ENCODE measurements at places on chromosomes 5 and 9. TPM values are rescaled to one million over a fixed set of nuclear protein-coding genes. Genes with fewer than 3 reads are reported as not detected.
A peak's percentile ranks its signal among the peaks of the same experiment; 100 is the strongest.

GRCh38 chr5:65623482-65623881, 651 bp downstream of the TRIM23 start:
- H3K4me1 ChIP-seq, result peaks cover 22% of the 10 kb centered on the region
- peak overlapping the region; percentile 96 for H3K4me3 ChIP-seq
- H3K27ac ChIP-seq, result peak overlapping the region; percentile 83
- no peaks in the 10 kb centered on the region for H3K36me3 ChIP-seq

DNA sequence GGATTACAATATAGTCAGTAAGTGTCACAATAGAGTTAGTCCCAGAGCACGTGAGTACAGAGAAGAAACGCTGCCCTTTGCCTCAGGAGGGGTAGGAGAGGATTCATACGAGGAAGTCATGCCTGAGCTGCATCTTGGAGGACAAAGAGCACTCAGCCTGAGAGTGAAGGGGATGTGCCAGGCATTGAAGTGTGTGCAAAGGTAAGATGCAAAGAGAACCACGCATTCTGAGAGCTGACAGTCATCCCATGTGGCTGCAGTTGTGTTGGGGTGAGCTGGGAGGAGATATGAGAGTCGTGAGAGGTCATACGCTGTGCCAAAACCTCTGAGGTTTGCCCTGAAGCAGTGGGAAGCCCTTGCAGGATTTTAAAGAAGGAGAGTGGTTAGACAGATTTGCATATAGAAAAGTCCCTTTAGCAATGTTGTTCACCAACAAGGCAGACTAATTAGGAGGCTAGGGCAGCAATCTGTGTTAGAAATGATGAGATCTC, 97.5 kb downstream of the PIP5K1B start:
- no peak for DNase-seq
- no peaks in the 10 kb centered on the region for H3K36me3 ChIP-seq
- H3K4me3 ChIP-seq, result no peak overlapping the region
- H3K27ac ChIP-seq, result no peak overlapping the region

The ESM1 gene
- total RNA-seq, result 2.7 TPM

DNA sequence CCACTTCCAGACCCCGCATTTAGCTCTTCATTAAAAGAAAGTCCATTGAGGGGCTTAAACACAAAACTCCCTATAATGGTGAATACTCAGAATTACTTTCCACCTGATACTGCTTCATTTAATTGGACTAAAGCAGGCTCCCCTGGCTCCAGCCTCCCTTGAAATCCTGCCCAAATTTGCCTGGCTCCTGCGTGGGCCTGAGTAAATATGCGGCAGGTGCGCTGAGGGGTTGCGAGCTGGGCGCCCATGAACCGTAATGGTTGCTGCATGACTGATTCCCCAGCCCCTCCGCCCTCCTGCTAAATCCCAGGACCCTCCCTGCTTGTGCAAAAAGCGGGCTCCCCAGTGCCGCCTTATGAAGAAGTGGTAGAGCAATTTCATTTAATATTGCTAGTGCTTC, 639.7 kb downstream of the BNC2 start:
- H3K27me3 ChIP-seq, result no peaks in the 10 kb centered on the region
- DNase-seq, result no peak
- no peaks in the 10 kb centered on the region for H3K4me1 ChIP-seq
- H3K4me3 ChIP-seq, result no peak overlapping the region

DNA sequence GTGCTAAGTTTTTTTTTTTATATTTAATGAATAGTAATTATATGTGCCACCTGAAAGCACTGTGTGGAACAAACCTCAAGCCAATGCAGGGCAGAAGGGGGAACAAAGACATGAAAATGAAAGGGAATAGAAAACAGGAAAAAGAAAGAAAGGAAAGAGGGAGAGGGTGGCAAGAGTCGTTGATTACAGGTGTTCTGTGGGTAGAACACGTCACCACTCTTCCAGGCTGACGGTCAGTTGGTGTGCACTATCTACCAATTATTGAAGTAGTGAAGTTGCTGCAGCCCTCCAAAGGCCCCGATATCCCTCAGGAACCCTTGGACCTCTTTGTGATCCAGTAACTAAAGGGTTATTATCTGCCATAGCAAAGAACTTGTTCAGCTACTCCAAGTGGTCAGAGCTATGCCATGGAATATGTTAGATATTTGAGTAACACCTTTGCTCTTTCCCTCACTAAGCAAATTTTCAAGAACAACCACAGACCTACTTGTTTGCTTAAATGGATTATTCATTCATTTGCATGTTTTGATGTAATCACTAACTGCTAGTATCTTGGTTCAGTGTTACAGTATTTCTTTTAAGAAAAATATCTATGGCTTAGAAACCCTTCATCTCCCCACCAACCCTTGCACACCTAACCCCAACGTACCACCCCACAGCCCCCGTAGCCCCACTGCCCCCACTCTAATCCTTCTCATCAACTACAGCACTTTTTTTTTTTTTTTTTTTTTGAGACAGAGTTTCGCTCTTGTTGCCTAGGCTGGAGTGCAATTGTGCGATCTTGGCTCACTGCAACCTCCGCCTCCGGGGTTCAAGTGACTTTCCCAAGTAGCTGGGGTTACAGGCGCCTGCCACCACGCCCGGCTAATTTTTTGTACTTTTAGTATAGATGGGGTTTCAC, 31.3 kb downstream of the FYB1 start:
- no peaks in the 10 kb centered on the region for H3K4me1 ChIP-seq
- H3K36me3 ChIP-seq, result no peaks in the 10 kb centered on the region
- no peaks in the 10 kb centered on the region for H3K27me3 ChIP-seq
- H3K27ac ChIP-seq, result no peak overlapping the region

DNA sequence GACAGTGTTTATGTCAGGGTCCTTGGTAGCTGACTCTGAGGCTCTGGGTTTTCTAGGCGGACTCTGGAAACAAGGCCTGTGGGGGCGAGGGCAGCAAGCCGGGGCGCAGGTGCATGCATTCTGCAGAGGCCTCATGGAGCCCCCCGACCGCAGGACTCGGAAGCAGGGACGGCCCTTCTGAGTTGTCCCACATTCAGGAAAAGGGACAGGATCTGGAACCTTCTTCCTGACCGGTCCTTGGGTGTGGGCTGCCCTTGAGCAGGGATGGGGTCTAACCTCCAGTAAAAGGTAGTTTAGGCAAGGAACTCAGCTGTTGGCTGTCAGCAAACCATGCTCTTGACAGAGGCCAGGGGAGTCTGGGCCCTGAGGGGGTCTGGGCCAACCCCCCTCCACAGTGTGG, 7.4 kb upstream of the COL5A1 start:
- no peaks in the 10 kb centered on the region for H3K4me1 ChIP-seq
- no peak overlapping the region for H3K27ac ChIP-seq
- H3K36me3 ChIP-seq, result no peaks in the 10 kb centered on the region

The SAXO1 gene
- 0.12 TPM for total RNA-seq

- DNase-seq, result no peak
- no peaks in the 10 kb centered on the region for H3K4me1 ChIP-seq
Observed at GRCh38 chr5:39946356-39947045, 521.7 kb upstream of the DAB2 start.

The DNAJC18 gene
- total RNA-seq, result 11.9 TPM

DNA sequence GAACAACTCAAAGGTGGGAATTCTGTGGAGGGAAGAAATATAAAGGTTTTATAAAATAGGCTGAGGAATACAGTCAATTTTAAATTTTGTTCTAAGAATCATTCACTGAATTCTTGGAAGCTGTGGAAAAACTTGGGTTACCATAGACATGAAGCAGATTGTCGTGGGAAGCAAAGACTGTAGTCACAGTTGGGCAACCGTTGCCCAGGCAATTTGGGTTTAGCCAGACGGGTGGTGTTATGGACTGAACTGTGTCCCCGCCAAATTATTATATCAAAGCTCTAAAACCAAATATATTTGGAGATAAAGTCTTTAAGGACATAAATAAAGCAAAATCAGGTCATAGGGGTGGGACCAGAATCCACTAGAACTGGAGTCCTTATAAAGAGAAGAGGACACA, 463.7 kb upstream of the CTNND2 start:
- H3K27me3 ChIP-seq, result no peaks in the 10 kb centered on the region
- no peak for DNase-seq
- no peak overlapping the region for H3K27ac ChIP-seq

The PPP3R2 gene
- not detected for total RNA-seq

GRCh38 chr5:79109527-79110492, 1.8 kb upstream of the BHMT start:
- no peak overlapping the region for H3K4me3 ChIP-seq
- H3K36me3 ChIP-seq, result no peaks in the 10 kb centered on the region
- no peak overlapping the region for H3K27ac ChIP-seq
- DNase-seq, result no peak
- H3K27me3 ChIP-seq, result peaks cover 38% of the 10 kb centered on the region

The MOB3B gene
- total RNA-seq, result 17.8 TPM

DNA sequence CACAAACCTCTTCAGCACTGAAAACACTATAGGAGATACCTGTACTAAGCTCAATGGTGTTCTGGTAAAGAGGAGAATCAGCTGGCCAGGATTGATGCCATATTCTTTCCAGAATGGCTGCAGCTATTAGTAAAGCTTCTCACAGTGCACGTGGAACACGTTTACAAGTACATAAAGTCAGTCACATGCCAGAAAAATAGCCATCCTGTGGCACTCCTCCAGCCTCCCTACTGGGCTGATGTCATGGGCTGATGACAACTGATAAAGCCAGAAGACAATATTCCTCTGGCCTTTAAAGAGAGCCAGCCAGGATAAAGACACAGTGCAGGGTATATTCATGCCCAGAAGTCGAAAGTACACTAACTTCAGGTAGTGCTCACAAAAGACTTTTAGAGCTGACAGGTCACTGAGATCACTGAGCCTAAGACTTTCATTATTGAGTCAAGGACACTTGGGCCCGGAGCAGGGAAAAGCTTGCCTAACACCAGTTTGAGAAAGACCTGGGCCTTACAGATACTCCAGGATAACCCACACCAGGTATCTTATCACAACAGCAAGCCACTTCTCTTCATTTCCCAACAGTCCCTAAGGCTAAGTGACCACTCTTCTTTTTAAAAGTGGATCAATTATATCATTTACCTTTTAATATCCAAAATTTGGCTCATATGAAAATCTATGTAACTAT, 29.4 kb downstream of the ABITRAM start:
- H3K27ac ChIP-seq, result no peak overlapping the region
- H3K4me1 ChIP-seq, result no peaks in the 10 kb centered on the region
- H3K27me3 ChIP-seq, result no peaks in the 10 kb centered on the region
- no peak overlapping the region for H3K4me3 ChIP-seq

GRCh38 chr5:136819526-136820302, 454.4 kb upstream of the TRPC7 start:
- no peaks in the 10 kb centered on the region for H3K4me1 ChIP-seq
- no peaks in the 10 kb centered on the region for H3K36me3 ChIP-seq
- H3K4me3 ChIP-seq, result no peak overlapping the region
- H3K27me3 ChIP-seq, result no peaks in the 10 kb centered on the region
- H3K27ac ChIP-seq, result no peak overlapping the region
- DNase-seq, result no peak

DNA sequence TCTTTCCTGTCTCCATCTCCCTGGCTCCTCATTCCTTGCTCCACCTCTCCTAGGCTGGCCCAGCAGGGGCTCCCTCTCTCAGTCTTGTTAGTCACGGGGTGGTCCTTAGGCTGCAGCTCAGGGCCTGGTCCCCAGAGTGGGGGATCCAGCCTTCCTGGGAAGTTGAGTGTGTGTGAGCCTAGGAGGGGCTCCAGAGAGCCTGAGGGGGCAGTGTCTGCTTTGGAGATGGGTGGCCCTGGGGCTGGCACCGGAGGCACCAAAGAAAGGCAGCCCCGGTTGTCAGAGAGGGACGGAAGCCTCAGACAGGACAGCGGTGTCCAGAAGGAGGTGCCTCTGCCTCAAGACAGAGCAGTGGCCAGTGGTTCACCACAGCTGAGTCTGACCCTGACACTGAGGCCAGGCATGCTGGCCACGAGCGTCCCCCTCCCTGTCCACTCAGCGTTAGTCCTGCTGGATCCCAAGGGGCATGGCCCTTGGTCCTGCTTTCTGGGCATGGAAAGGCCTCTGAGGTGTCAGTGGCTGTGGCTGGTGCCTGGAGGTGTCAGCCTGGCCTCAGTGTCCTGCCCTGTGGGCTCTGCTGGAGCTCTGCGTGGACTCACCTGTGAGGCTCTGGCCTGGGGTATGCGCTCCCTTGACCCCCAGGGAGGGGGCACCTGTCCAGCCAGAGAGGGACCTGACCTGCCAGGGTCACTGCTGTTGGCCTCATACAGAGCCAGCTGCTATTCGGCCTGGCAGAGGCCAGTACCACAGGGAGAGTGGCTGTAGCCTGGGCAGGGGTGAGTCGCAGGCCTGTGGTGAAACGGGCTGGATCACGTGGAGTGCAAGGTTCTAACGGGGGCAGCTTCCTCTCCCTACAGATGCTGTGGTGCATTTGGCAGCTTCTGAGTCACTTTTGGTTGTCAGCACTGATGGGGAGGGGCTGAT, 130.6 kb downstream of the CACNA1B start:
- H3K4me1 ChIP-seq, result no peaks in the 10 kb centered on the region
- no peaks in the 10 kb centered on the region for H3K27me3 ChIP-seq
- H3K27ac ChIP-seq, result no peak overlapping the region
- H3K4me3 ChIP-seq, result no peak overlapping the region
- DNase-seq, result peak; percentile 54

- no peak for DNase-seq
- H3K36me3 ChIP-seq, result no peaks in the 10 kb centered on the region
- peaks cover 11% of the 10 kb centered on the region for H3K27me3 ChIP-seq
Observed at GRCh38 chr5:135094339-135095051, 60.5 kb upstream of the PITX1 start.

DNA sequence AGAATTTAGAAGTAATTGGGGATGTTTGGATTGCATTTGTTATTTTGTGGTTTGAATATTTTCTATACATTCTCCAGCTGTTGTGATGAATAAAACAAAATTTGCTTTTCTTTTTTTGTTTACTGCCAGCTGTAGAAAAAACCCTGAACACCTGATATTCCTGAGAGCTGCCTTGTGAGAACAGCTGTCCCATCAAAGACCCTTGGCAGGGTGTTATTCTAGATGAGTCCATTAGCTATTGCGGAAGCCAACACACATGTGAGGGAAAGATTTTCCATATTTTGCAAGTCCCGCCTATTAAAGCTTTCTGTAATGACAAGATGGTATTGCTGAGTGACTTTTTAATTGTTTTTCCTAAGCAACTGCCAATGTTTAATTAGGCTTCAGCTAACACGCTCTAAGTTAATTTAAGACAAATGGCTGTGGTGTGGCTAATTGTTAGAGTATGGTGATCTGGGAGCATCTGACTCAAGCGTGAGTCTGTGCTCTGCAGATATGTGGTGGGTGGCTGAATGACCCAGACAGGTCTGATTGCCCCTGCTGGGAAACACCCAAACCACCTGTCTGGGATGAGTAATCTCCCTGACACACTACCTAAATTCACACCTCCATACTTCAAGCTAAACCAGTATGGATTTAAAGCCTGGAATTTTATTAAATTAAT, 86.5 kb upstream of the PRLR start:
- no peaks in the 10 kb centered on the region for H3K36me3 ChIP-seq
- H3K27ac ChIP-seq, result no peak overlapping the region
- no peaks in the 10 kb centered on the region for H3K4me1 ChIP-seq
- DNase-seq, result no peak
- H3K27me3 ChIP-seq, result no peaks in the 10 kb centered on the region

All from upper lobe of right lung (tissue), 1 donor.